ENCODE measurements at places on chromosomes 1 and 21.

GRCh38 chr1:32521165-32521564 lies 18.1 kb upstream of the ZBTB8A start:
- DNase-seq, result no peak

DNA sequence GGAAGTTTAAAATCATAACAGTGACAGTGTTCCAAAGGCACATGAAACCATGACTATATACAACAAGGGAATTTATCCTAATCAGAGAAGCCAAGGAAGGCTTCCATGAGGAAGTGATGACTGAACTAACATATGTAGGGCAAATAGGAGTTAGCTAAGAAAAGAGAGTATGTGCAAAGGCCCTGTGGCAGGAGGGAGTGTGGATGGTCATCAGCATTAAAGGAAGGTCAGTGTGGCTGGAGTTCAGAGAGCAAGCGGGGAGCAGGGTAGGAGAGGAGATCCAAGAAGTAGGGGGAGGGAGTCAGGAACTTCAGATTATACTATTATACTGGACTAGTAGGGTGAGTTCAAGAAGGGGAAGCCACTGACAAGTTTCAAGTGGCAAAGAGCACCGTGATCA lies 8.4 kb downstream of the MAP7D1 start:
- no peak for DNase-seq

GRCh38 chr1:196034080-196034706 lies 574.0 kb downstream of the KCNT2 start:
- DNase-seq, result peak; percentile 15

DNA sequence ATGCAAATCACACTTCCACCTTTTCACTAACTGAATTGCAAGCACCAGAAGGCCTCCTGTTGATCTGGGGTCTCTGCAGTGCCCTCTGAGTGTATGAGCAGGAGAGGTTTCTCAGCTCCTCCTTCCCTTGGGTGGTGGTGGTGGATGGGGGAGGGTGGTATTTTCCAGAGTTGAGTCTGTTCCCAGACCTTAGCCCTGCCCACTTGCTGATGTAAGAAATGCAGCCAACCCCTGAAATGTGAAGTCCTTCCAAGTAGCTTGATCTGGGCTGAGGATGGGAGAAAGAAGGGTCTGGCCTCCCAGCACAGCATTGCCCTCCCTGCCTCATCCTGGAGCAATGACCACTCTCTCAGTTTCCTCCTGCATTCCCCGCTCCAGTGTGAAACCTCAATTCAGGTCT lies 6.3 kb upstream of the FOXD2 start:
- DNase-seq, result no peak

- DNase-seq, result no peak
Observed at GRCh38 chr21:43865540-43866259, 677 bp downstream of the AGPAT3 start.

DNA sequence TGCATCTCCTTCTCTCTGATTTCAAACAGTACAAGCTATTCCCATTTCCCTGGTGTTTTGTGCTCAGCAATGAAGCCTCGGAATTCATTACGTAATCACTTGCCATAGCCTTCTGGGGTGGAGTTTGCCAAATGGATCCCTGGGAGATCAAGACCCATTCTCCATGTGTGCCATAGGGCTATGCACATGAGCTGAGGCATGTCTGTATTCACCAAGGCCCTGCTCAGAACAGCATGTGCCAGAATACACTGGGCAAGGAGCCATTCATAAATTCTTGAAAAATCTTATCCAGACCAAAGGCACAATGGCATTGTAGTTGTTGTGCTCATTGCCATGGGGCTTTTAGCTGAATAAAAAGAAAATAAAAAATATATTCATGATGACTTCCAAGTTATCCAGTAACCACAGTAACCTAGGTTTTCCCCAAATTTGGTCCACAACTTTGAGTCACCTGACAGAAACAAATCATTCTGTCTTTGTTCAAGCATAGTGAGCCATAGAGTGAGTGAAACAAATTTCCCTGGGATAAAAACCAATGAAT lies 53.0 kb downstream of the CRB1 start:
- DNase-seq, result no peak

GRCh38 chr1:24362982-24363614 lies 43.9 kb downstream of the GRHL3 start:
- no peak for DNase-seq

DNA sequence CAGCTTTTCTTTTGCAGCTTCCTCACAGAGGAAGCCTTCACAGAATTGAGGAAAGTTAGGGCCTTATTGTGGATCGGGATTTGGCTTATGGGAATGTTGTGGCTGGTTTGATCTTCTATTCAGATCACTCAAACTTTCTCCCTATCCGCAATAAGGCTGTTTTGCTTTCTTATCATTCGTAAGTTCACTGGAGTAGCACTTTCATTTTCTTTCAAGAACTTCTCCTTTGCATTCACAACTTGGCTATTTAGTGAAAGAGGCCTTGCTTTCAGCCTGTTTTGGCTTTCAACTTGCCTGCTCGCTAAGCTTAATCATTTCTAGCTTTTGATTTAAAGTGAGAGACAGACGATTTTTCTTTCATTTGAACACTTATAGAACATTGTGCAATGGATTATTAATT lies 181.9 kb upstream of the B3GALT2 start:
- no peak for DNase-seq
